ENCODE measurements at places on chromosomes 3 and 15.
A peak's percentile ranks its signal among the peaks of the same experiment; 100 is the strongest.

DNA sequence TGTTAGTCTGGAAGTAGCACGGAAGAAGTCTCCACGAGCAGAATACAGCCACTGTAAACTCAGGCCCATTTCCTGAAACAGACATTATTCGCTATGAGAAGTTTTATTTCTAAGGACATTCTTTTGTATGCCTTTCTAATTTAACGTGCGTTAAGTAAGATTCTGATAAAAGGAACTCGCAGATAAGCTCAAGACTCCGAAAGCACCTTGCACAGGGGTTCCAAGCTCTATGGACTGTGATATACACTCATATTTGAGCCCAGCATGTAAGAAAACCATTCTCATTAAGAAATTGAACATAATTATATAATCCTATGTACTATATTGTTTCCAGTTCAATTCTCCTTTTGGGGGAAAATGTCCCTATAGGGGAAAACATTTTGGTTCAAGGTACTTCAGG is 28.4 kb downstream of the TFRC start:
- DNase-seq: no peak

- no peak for DNase-seq
These were observed 46.8 kb downstream of the MB21D2 start for GRCh38 chr3:192870822-192871221.

GRCh38 chr3:4898454-4899313 is 80.6 kb upstream of the BHLHE40 start:
- DNase-seq: no peak

DNA sequence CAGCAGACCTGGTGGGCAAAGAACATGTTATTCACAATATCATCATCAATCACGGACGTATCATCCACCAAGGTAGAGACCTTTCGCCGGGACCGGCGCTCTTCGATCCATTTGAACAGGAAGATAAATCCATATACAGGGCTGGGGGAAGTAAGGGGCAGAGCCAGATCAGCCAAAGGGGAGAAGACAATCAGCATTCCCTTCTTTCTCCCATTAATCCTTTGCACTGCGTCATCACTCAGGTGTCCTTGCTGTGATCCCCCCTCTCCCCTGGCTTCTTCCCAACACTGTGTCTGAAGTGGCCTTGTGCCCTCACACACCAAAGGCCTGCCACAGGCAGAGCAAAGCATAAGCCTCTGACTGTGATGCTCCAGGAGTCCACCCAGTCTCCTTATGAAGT is 36.4 kb downstream of the SEMA3G start:
- DNase-seq: no peak

DNA sequence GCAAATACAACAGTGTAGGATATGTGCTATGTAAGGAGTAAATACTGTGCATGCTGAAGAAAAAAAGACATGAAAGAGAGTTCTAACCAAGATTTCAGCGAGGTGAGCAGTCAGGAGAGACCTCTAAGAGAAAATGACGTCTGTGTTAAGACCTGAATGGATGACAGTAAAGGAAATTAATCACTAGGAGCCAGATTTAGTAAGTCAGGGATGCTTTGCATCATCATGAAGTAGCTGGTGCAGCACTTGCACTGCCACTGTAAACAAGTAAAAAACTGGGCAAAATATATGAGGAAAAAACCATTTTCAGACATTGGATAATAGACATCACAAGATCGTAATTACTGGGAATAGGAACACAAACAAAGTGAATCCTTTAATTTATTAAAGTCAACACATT is 32.6 kb downstream of the RTP4 start:
- no peak for DNase-seq

- DNase-seq: no peak
These were observed 3.0 kb upstream of the TKT start for GRCh38 chr3:53258600-53259426.

DNA sequence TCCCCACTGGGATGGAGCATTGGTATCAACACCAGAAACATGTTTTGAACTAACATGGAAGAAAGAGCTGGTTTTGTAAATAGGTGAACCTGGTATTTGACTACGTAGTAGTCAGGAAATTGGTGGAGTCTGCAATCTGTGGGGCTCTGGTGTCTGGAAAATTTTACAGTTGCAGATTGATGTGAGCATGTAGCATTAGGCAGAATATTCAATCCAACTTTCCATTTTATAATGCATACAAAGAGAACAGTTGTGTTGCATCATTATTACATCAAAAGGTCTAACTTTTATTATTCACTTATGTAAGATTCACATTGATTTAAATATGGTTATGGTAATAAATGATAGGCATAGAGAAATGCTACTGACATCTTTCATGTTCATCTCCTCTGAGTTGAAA is 340.0 kb downstream of the ZNF385D start:
- no peak for DNase-seq

DNA sequence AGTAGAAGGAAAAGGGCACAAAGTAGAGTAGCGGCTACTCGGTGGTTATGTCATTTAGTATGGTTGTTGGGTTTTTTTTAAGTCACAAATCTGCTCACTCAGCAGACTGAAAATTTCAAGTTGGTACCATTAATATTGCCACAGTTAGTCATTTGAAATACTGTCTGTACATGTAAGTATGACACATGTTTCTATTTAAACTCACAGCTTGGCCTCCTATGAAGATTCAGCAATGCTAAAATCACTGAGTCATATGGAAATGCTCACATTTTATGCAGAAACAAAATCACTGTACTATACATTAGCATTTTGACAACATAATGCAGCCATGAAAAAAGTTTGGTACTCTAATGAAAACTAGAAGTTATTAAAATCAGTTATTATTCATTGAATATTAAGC is 571.9 kb downstream of the TAFA4 start:
- no peak for DNase-seq

DNA sequence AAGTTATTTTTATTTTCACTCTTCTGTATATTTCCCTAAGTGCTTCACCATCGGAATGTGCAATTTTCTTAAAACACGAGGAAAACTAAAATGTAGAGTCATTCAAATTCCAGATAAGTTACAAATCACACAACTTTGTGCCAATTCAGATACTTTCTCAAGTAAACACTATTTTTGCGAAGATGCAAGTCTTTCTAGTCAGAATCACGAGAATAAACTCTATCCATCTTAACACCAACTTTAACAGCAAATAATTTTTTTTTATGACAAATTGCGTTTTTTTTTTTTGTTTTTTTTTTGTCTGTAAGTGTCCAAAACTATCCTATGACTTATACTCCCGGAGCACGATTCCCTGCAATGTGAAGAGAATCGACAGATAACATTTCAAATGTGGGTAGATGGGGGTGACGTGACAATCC is 1.3 kb downstream of the STAG1 start:
- DNase-seq: no peak

GRCh38 chr3:25784971-25785370 is 1.7 kb upstream of the NGLY1 start:
- DNase-seq: no peak

GRCh38 chr3:40237889-40238571 is 71.5 kb upstream of the EIF1B start:
- DNase-seq: peak; percentile 62

- DNase-seq: no peak
These were observed 173.6 kb downstream of the P3H2 start for GRCh38 chr3:189947068-189947467.

- peak; percentile 46 for DNase-seq
These were observed 158.3 kb downstream of the SV2B start for GRCh38 chr15:91258415-91258759.

GRCh38 chr15:38885471-38885952 is 320.9 kb upstream of the RASGRP1 start:
- DNase-seq: no peak

- no peak for DNase-seq
These were observed 19.8 kb upstream of the VILL start for GRCh38 chr3:37970802-37971201.

GRCh38 chr3:87088430-87088992 is 97.6 kb upstream of the VGLL3 start:
- no peak for DNase-seq

DNA sequence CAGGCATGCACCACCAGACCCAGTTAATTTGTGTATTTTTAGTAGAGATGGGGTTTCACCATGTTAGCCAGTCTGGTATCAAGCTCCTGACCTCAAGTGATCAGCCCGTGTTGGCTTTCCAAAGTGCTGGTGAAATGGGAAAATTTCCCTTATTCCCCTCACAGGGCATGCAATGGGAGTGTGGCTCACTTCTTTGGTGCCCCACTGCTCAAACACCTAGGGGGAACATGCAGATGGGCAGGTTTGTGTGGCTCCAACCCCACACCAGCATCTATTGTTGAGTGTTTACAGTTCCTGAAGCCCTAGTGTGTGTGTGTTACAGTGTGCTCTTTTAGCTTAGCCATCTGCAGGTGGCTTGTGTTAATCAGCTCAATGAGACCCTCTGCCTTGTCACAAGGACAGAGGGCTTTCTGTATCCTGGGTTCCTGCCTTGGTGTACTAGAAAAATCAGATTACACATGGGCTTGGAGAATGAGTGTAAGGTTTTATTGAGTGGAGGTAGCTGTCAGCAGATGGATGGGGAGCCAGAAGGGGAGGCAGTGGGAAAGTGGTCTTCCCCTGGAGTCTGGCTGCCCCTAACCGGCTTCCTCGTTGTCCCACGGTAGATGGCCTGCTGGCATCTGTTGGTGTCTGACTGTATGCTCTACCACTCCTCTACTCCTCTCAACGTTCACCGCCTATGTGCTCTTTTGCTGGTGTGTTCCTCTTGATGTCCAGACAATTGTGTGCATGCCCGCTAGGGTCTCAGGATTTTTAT is 248.1 kb upstream of the CBLB start:
- DNase-seq: no peak

DNA sequence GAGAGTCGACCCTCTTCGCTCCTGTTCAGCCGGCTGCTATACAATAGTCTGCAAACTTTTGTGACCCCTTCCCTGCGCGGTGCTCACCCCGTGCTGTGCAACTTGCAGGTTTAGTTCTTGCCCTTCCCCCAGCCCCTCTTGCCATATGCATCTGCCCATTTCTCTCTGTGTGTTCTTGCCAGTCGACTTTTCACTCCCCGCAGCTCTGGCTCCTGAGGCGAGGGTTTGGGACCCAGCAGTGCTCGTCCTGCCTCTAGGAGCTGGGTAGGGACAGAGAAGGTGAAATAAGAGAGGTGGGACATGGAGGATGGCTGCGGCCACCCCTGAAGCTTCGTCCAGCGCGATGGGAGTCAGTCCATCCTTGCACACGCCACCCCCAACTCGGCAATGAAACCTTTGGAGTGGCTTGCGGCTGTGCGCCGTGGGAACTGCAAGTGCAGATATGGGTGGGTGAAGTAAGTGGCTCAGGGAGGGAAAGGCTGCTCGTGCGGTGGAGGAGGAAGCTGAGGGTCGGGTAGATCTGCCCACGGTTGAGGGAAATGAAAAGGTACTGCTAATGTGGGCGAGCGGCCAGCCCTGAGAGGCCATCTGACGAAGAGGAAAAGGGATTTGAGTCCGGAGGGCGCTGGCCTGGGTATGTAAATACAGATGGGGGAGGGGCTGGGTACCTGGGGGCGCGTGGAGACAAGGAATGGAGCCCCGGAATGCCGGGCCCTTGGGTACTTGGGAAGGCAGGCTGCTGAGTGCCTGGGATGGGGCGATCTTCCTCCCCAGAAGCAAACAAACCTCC is 1.0 kb downstream of the LRRC3B start:
- peak; percentile 31 for DNase-seq

GRCh38 chr3:193943200-193943599 is 192.7 kb upstream of the HES1 start:
- DNase-seq: peak; percentile 43

- DNase-seq: no peak
These were observed 139.8 kb upstream of the PROK2 start for GRCh38 chr3:71924721-71925120.

GRCh38 chr15:88664151-88664778 is 25.4 kb downstream of the ISG20 start:
- DNase-seq: no peak

GRCh38 chr3:139564294-139564861 is 24.8 kb upstream of the RBP1 start:
- DNase-seq: peak; percentile 53

- DNase-seq: no peak
These were observed 145.9 kb downstream of the MEIS2 start for GRCh38 chr15:36954486-36954885.

DNA sequence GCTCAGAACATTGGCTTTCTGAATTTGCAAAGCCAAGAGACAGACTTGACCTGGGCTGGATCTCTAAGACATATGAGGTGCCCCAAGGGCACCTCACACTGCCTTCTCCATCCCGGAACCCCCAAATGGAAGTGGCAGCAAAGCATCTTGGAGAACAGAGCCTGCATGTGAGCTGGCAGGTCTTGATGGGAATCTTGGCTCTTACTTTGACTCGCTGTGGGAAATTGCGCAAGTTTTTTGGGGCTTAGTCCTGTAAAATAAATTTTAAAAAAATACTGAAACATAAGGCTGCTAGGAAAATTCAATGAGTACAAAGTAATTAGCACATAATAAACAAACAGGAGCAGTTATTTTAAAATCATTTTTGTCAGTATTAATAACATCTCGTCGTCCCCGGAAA is 13.7 kb upstream of the SEC22A start:
- no peak for DNase-seq

GRCh38 chr3:197031315-197032285 is 2.0 kb upstream of the MELTF start:
- DNase-seq: no peak

GRCh38 chr3:184619787-184620430 is 58.3 kb downstream of the EPHB3 start:
- no peak for DNase-seq

DNA sequence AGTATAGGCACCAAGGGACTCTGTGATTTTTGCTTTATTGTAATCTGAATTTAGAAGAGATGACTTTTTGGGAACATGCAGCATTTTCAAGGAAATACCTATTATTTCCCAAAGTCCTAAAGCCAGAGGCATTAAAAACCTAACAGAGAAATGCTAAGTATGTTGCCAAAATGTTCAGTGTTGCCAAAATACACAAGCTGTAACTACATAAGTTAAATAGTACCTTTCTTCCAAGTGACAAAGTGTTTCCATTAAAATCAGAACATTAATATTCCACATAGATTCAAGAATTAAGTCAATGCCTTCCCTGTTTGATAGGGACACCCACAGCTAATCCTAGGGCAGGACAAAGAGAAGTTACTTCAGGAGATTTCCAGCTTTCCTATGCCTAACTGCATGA is 42.0 kb downstream of the MKRN2 start:
- no peak for DNase-seq

DNA sequence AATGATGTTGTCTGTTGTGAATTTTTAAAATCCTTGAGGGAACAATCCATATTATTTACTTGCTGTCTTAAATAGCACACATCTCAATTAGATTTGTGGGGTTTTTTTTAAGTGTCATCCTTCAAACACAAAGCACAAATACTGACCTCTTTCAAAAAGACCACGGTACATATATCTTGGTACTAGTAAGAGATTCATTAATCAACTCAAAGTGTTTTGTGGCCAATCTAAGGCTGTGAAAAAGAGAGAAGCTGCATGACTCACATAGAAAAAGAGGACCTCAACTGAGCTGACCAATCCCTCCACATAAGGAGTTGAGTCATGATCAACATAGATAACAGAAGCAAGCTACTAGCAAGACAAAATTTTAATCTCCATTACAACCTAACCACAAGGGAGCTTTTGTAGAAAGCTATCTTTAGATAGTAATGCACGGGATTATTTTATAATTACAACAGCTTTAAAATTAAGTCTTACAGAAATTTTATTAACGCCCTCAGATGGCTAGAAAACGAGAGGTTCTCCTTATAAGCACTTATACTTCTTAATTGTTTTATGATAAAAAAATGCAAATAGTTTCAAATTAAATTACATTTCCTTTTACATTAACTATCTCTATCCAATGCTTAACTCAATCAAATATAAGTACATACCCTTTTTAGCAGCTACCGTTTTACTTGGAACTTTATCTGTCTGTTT is 60.5 kb downstream of the TOP2B start:
- no peak for DNase-seq

GRCh38 chr3:45362758-45363157 is 25.6 kb upstream of the LARS2 start:
- no peak for DNase-seq

GRCh38 chr15:60347480-60348049 is 50.2 kb downstream of the ANXA2 start:
- peak; percentile 37 for DNase-seq

Measured in iPS-NIHi11 (cell line).